Suppressor macrophage treated with lipopolysaccharide for 1 hour (primary cell): ENCODE measurements at places on chromosomes 11 and 22.

- DNase-seq: no peak
Measured at GRCh38 chr11:132080127-132080526, 709.7 kb downstream of the NTM start.

GRCh38 chr11:123905826-123906225 lies 3.9 kb downstream of the OR8D4 start:
- no peak for DNase-seq

DNA sequence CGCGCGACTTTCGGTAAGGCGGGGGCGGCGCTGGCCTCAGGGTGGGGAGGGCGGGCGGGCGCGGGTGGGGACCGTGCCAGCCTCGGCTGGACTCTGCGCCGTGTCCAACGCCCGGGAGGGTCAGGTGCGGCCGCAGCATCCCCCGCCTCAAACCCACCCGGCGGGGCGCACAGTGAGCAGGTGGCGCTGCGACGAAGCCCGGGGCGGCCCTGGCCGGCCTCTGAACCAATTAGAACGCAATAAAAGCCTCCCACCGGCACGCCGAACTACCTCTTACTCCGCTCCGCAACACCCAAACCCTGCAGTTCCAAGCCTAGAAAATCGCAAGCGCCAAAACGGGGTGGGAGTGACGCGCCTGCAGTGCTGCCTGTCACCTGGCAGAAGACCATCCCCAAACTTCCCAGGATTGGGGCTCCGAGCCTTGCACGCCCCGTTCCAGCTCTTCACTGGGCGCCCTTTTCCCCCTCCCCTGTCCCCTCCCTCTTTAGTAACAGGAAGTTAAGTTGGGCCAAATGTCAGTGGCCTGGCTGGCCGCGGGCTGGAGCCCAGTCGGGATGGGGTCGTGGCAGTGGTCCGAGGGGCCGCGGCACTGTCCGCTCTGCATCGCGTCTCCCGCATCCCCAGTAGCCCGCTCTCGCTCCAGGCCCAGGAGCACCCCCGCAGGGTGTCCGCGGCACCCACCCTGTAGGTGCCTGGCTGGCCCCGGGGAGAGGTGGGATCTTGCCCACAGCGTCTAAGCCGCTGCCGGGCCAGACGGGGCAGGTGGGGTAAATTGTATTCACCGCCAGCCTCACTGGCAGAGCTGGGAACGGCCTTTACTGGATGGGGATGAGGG lies 541 bp downstream of the MICAL2 start:
- peak; percentile 39 for DNase-seq

DNA sequence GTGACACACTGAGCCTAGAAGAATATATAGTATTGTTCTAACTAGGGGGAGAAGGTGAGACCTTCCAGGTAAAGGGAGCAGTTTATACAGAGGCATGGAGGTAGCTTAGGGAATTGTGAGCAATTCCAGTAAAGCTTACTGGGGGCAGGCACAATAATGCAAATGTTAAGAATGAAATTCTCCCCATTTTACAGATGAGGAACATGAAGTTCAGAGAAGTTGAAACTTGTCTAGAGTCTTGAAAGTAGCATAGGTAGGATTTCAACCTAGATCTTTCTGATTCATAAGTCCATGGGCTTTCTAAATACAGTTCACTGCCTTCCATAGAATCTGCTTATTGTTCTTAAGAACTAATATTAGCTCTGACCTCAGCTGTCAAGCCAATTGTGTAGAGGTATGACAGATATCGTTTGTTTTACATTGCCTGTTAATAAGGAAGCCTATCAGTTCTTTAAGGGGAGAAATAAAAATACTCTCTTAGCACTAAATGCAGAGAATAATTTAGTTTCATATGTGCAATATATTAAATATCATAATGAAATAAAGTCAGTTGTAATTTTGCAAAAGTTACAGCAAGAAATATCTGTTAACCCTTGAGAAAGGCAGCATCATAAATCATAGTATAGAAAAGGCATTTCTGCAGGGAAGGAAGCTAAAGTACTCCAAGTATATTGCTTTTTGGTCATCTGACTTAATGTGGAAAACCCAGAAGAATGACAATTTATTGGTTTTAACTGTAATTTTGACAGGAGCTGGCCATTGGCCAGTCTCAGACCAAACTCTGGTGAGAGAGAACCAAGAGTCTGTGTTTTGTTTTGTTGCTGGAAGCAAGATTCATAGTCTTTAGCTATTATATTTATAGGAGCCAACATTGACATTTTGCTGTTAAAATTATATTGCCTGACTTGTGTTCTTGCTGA lies 181.8 kb downstream of the UVRAG start:
- DNase-seq: no peak

- peak; percentile 48 for DNase-seq
Measured at GRCh38 chr11:119085437-119085847, 761 bp downstream of the HMBS start.
